ENCODE measurements at places on chromosomes 5 and 9.

DNA sequence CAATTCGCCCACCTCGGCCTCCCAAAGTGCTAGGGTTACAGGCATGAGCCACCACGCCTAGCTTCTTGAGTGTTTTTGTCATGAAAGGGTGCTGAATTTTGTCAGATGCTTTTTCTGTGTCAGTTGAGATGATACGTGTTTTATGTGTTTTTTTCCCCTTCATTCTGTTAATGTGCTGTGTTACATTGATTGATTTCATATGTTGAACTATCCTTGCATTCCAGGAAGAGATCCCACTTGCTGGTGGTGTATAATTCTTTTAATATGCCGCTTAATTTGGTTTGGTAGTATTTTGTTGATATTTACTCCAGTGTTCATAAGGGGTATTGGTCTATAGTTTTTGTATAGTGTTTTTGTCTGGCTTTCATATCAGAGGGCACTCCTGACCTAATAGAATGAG, 13.6 kb downstream of the ZBTB43 start:
- no peak for DNase-seq

- no peak for DNase-seq
Measured at GRCh38 chr5:136682986-136683385, 317.6 kb upstream of the TRPC7 start.

- no peak for DNase-seq
Measured at GRCh38 chr5:64341340-64341739, 164.5 kb upstream of the RGS7BP start.

DNA sequence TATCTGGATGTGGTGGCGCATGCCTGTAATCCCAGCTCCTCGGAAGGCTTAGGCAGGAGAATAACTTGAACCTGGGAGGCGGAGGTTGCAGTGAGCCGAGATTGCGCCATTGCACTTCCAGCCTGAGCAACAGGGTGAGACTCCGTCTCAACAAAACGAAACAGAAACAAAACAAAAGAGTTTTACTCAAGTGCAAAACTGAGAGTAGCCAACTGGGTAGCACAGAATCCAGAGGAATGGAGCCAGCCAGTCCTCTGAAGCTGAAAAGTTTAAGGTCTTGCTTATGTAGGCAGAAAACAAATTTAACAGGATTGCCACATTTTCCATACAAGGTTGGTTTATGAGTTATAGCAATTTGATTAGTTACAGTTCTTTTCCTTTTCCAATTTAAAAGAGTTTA, 32.0 kb downstream of the SPIN1 start:
- DNase-seq, result no peak
